ENCODE measurements at places on chromosomes 3 and 15. TPM values are rescaled to one million over a fixed set of nuclear protein-coding genes. Genes with fewer than 3 reads are reported as not detected.

The ADPGK gene
- 12.2 TPM for polyA plus RNA-seq

- no peak for DNase-seq
Measured at GRCh38 chr3:196886144-196886543, 18.4 kb downstream of the SENP5 start.

The IL12A gene
- 0.65 TPM for polyA plus RNA-seq

The TEX55 gene
- polyA plus RNA-seq, result not detected

DNA sequence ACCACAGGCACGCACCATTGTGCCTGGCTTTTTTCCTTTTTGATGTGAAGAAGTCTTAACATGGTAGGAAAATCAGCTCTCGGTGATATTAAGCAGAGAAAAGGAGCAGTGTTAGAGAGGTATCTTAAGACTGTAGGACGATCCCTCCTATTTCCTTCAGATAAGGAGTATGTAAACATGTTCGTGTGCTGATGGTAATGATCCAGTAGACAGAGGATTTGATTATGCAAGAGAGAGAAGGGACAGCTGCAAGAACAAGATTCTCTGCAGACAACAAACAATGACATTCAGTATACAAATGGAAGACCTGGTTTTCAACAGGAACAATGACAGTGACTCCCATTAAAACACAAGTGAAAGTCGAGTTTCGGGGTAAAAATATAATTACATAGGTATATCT is 95.1 kb upstream of the MELTF start:
- DNase-seq, result no peak

The MAP2K1 gene
- 7.5 TPM for polyA plus RNA-seq

The TGM4 gene
- polyA plus RNA-seq, result not detected

The ARL14 gene
- not detected for polyA plus RNA-seq

DNA sequence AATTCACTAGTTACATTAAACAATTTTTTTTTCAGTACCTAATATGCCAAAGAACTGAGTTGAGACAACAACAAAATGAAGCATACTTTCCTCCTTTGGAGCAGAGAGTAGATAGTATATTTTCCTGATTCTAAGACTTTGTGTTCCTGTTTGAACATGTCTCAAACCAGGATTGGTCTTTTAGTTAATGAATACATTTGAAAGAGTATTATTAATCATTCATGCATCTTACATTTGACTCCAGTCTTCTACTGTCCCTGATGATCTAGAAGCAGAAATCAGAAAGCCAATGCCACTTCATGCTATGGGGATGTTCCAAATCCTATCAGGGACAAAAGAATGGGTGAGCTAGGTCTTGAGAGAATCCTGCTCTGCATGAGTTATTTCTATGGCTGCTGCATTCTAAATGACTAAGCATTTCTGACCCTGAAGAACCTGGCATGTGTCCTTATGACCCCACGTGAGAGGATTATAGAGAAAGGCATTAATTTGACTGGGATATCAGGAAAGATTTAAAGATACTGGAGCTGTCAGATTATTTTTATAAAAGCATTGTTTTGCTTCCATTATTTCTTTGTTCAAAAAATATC is 32.9 kb upstream of the MBNL1 start:
- DNase-seq, result no peak

All from heart right ventricle (tissue), 16 donors.